GM23248 (cell line): ENCODE measurements at places on chromosomes 2 and 18. TPM values are rescaled to one million over a fixed set of nuclear protein-coding genes. Genes with fewer than 3 reads are reported as not detected.

Gene DNAJC27
- total RNA-seq, result 0.76 and 1.3 TPM in 2 replicates

Gene DHRS9
- not detected in 2 replicates for total RNA-seq

Gene KIF3C
- 7.2 and 18.2 TPM in 2 replicates for total RNA-seq

Gene EML6
- total RNA-seq, result 0.54 and 0.63 TPM in 2 replicates

Gene THAP4
- 43.0 and 46.4 TPM in 2 replicates for total RNA-seq

Gene STEAP3
- 29.5 and 30.5 TPM in 2 replicates for total RNA-seq

Gene DUSP11
- 37.3 and 58.3 TPM in 2 replicates for total RNA-seq

Gene LIMS4
- 1.0 TPM in 1 of 2 replicates, not detected in the other for total RNA-seq

Gene DUSP19
- total RNA-seq, result 2.3 and 5.3 TPM in 2 replicates

Gene RNPEPL1
- 20.2 and 23.0 TPM in 2 replicates for total RNA-seq

Gene ANKRD44
- total RNA-seq, result 4.9 and 8.9 TPM in 2 replicates

Gene KCNK3
- total RNA-seq, result not detected in 2 replicates

Gene ANKRD36C
- 12.2 and 22.5 TPM in 2 replicates for total RNA-seq

Gene PRKAG3
- not detected in 2 replicates for total RNA-seq

Gene TSGA10
- total RNA-seq, result 1.4 and 3.0 TPM in 2 replicates

Gene STK17B
- total RNA-seq, result 23.6 and 31.0 TPM in 2 replicates

Gene SRD5A2
- not detected in 2 replicates for total RNA-seq

Gene CPLX4
- not detected in 2 replicates for total RNA-seq

Gene NEB
- total RNA-seq, result 1.3 and 1.5 TPM in 2 replicates

Gene LYG2
- total RNA-seq, result not detected in 2 replicates

Gene AMER3
- total RNA-seq, result not detected in 2 replicates

Gene NGEF
- total RNA-seq, result 0.43 TPM in 1 of 2 replicates, not detected in the other

Gene MYO3B
- total RNA-seq, result 0.11 TPM in 1 of 2 replicates, not detected in the other

Gene CRYGD
- not detected in 2 replicates for total RNA-seq

Gene SCG2
- under 0.01 and 0.25 TPM in 2 replicates for total RNA-seq

Gene VIT
- 0.22 TPM in 1 of 2 replicates, not detected in the other for total RNA-seq

Gene SERPINB11
- not detected in 2 replicates for total RNA-seq

Gene PLGLB2
- 1.4 and 1.5 TPM in 2 replicates for total RNA-seq

Gene ANO7
- total RNA-seq, result 0.22 and 0.38 TPM in 2 replicates

Gene CD8B2
- not detected in 2 replicates for total RNA-seq

Gene UCN
- not detected in 2 replicates for total RNA-seq

Gene NTSR2
- not detected in 2 replicates for total RNA-seq

Gene SLC20A1
- 135 and 153 TPM in 2 replicates for total RNA-seq

Gene REG1A
- not detected in 2 replicates for total RNA-seq

Gene DPP10
- total RNA-seq, result not detected in 2 replicates

Gene C2orf81
- 1.6 and 3.5 TPM in 2 replicates for total RNA-seq

Gene AP1S3
- total RNA-seq, result 0.43 and 1.8 TPM in 2 replicates

Gene HOXD9
- total RNA-seq, result 4.2 and 7.0 TPM in 2 replicates

Gene DSG3
- total RNA-seq, result not detected in 2 replicates

Gene SPATA3
- not detected in 2 replicates for total RNA-seq

Gene ATP6V1B1
- not detected in 2 replicates for total RNA-seq

Gene BCL11A
- 1.8 and 3.5 TPM in 2 replicates for total RNA-seq

Gene SLC25A52
- total RNA-seq, result not detected in 2 replicates
